ENCODE measurements at places on chromosomes 16 and 17. TPM values are rescaled to one million over a fixed set of nuclear protein-coding genes. Genes with fewer than 3 reads are reported as not detected.

The CCL16 gene
- not detected for total RNA-seq

The PLXDC1 gene
- total RNA-seq = 12.9 TPM

DNA sequence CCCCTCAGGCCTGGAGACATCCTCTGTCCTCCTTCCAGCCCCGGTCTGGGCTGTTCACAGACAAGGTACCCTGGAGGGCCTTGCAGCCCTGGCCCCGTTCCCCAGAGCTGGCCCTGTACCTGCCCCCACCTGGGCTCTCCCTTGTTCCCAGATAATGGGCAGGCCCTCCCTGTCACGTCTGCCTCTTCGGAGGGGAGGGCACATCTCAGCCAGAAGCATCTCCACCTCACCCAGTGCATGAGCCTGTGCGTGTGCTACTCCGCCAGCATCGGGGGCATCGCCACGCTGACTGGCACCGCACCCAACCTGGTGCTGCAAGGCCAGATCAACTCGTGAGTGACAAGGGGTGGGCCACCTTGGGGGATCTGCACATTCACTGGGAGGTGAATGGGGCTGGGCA lies 14.9 kb upstream of the FOXN1 start:
- no peak overlapping the region for H3K4me3 ChIP-seq
- no peak overlapping the region for H3K27ac ChIP-seq
- DNase-seq = no peak
- peaks cover 56% of the 10 kb centered on the region for H3K27me3 ChIP-seq
- no peaks in the 10 kb centered on the region for H3K4me1 ChIP-seq

DNA sequence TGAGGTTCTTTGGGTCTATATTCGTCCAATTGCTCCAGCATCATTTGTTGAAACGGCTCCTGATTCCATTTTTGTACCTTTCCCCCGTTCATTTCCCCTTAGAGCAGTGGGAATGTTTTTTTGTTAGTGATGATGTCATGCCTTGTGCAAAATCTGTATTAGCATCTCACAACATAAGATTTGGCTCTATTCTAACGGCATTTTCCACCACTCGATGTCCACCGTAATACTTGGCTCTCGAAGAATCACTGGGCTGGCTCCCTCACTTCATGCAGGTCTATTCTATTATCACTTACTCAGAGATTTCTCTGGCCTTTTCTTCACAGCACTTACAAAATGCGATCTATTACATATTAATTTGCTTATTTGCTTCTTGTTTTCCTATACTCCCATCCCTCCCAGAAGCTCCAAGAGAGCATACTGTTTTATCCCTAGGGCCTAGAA lies 571 bp upstream of the NME1 start:
- H3K4me3 ChIP-seq = peak overlapping the region; percentile 79
- peak overlapping the region; percentile 87 for H3K27ac ChIP-seq
- peaks cover 9% of the 10 kb centered on the region for H3K36me3 ChIP-seq
- no peak for DNase-seq
- no peaks in the 10 kb centered on the region for H3K27me3 ChIP-seq

Data from esophagus muscularis mucosa (tissue), 4 donors.